ENCODE measurements at places on chromosomes 13 and 19.

GRCh38 chr13:94362411-94362909 is 117.0 kb downstream of the DCT start:
- DNase-seq = peak; percentile 89

GRCh38 chr19:15421721-15422260 is 3.0 kb upstream of the AKAP8L start:
- no peak for DNase-seq

GRCh38 chr13:112658808-112659207 is 31.0 kb upstream of the ATP11A start:
- no peak for DNase-seq

GRCh38 chr13:32669030-32669646 is 82.9 kb downstream of the PDS5B start:
- DNase-seq = peak; percentile 45

DNA sequence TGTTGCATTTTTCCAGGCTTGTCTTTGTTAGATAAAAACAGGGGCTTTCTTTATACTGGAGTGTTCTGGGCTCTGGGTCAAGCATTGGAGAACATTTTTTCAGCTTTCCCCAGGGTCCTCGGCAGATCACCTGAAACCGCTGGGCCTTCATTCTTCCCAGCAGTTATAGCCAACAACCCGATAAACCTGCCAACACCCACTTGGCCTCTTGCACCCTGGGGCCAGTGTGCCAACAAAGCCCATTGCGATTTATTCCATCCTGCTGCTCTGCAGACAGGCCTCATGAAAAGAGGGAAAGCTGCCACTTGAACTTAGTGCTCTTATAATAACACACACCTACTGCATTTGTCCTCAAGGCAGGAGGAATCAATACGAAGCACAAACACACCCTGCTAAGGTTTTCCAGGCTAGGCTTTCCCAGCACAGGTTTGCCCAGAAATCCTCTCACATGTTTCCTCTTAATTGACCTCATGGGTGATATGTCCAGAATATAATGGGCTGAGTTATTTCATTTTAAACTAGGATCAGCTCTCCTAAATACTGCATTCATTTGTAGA is 669.3 kb downstream of the LIG4 start:
- DNase-seq = no peak

All from fibroblast of skin of abdomen (primary cell).